ENCODE measurements at places on chromosomes 4 and X. TPM values are rescaled to one million over a fixed set of nuclear protein-coding genes. Genes with fewer than 3 reads are reported as not detected.

The CXCL5 gene
- total RNA-seq = 0.13 TPM

The GABRE gene
- 36.3 TPM for total RNA-seq

The NAP1L5 gene
- total RNA-seq = 1.9 TPM

The SH2D1A gene
- total RNA-seq = not detected

The CT55 gene
- not detected for total RNA-seq

The KLB gene
- under 0.01 TPM for total RNA-seq

The CT45A7 gene
- total RNA-seq = not detected

The SMIM31 gene
- total RNA-seq = not detected

The CLNK gene
- total RNA-seq = not detected

The TSPAN7 gene
- 9.2 TPM for total RNA-seq

The AP1S2 gene
- 71.7 TPM for total RNA-seq

The SPOCK3 gene
- not detected for total RNA-seq

The CC2D2A gene
- 3.4 TPM for total RNA-seq

The ASMT gene
- total RNA-seq = not detected

The NHSL2 gene
- total RNA-seq = 24.3 TPM

The WNK3 gene
- 0.38 TPM for total RNA-seq

The SHROOM3 gene
- total RNA-seq = 0.13 TPM
